CD4-positive, alpha-beta T cell treated with Interleukin-6 for 4 hours (primary cell): ENCODE measurements at places on chromosomes 11 and 22.

DNA sequence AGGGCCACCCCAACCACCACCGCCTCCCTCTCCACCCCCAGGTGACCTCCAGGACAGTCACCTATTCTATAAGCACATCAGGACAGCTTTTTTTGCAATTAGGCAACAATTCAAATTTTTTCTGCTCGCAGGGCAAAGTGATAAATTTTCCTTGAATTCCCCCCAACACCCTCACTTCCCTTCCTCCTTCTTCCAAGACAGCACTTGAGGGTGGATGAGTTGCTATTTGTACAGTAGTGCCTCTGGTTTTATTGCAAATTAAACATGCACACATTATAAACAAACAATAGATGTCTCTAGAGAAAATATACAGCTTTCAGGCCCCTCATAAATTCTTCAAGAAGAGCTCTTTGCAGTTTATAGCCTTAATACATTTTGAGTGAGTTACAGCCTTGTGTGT lies 80.9 kb upstream of the USP47 start:
- DNase-seq: no peak

DNA sequence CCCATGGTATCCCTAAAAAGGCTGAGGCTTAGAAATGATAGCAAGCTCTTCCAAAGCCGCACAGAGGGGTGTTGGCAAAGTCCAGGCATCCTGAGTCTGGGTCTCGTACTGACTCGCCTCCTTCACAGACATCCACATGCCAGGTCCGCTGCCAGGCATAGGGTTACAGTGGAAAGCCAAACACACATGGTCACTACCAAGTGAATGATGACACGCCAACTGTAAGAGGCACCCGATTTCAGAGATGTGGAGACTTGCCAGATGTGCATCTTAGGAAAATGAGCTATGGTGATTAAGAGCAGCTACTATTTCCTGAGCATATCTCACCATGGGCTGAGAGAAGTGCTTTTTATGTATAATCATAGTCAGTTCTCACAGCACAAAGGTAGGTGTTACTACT lies 314.9 kb downstream of the MIAT start:
- DNase-seq: no peak

- DNase-seq: no peak
Observed at GRCh38 chr11:30314625-30315024, 8.3 kb upstream of the ARL14EP start.

- DNase-seq: no peak
Observed at GRCh38 chr11:129119036-129119435, 73.1 kb downstream of the ARHGAP32 start.

DNA sequence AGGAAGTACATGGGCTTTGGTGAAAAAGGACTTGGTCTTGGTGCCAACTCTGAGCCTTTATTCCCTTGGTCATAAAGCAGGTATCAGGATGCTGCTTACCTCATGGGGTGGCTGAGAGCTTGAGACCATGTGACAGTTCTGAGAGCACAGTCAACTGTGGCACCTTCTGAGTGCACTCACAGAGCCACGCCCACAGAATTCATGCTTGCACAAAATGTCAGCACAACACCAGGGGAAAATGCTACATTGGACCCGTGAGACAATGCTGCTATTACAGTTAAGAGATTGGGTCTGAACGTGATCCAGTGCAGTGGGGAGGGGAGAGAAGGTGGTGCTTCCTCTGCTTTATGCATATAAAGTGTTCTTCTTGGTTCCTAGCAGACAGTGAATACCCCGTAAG lies 79.5 kb upstream of the SPON1 start:
- DNase-seq: peak; percentile 6

DNA sequence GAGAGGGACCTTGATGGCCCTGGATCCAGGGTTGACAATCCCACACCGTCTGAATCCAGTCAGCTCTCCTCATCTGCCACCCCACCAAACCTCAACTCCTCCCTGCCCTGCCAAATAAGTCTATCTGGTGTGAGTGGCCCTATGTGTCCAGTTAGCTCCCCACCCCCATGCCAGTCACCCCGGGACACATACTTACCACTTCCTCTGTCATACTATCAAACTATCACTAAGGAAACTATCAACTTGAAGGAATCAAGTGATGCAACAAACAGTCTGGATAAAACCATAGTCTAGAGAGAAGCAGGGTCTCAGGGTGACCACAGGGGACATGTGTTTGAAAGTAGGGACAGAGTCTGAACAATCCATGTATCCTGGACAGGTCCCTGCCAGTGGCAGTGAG lies 13.2 kb upstream of the CSF2RB start:
- no peak for DNase-seq

DNA sequence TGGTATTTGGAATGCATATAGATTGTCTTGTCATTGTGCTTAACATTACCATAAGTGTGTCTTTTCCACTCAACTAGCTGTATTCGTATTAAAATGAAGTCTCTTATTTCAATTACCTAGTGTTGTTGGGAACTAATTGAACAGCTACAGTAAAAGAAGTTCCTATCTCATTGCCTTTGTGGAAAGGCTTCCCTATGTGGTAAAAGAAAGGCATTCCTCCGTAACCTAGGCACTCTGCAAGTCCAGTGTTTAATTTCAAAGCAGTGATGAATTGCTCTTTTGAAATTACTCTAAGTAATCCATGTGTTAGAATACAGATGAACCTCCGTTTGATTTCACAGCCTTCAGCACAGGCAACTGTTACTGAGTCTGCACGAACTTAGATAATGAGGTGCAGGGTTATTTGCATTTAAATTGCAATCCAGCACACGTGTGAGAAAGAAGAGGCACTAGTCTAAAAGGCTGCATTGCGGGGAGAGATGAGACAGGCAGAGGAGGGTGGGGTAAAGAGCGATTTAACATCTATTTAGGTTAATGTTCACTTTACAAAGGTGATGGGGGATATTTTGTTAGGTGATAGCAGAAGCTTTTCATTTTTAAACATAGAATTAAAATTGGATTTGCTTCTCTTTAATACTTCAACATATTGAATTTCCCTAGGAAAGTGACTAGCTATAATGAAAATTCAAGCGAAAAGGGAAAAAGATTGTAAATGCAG lies 25.0 kb upstream of the CRTAM start:
- DNase-seq: no peak

DNA sequence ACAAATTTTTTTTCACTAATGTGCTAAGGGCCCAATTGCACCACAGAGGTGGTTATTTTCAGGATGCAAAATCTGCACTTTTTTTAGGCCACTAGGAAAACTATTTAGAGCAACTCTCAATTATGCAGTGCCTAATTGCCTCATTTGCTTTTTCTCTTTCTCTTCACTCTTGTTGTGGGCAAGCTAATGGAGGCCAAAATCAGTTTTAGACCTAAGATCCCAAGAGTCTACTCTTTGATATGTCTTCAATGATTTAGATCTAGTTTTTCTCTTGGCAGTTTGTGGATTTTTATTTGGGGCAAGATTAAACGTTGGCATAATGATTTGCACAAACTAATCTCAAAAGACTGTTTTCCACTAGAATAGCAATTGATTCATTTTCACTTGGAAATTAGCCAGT lies 1996.9 kb downstream of the LRRC4C start:
- DNase-seq: no peak

- peak; percentile 45 for DNase-seq
Observed at GRCh38 chr22:35631597-35631996, 14.5 kb upstream of the MB start.

DNA sequence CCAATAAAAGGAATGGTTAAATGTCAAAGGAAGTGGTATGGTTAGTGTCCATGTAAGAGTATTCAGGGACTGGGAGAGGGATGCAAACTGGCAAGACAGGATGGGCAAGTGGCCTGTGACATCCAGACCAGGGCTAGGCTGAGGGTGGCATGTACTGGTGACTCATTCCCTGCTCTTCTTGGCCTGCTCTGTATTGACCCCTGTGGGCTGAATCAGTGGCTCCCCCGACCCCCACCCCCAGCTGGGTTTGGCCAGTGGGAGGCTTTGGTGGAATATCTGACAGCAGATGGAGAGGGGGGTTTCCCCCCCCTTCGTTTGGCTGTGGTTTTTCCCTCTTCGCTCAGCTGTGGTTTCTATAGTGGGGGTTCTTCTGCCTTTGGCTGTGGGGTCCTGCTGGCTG lies 87.7 kb downstream of the CSNK2A3 start:
- DNase-seq: no peak

- DNase-seq: no peak
Observed at GRCh38 chr11:128174465-128175291, 412.7 kb downstream of the ETS1 start.

GRCh38 chr11:83508804-83509203 lies 222.6 kb upstream of the CCDC90B start:
- DNase-seq: no peak

- no peak for DNase-seq
Observed at GRCh38 chr11:75078233-75078632, 18.4 kb downstream of the OR2AT4 start.

DNA sequence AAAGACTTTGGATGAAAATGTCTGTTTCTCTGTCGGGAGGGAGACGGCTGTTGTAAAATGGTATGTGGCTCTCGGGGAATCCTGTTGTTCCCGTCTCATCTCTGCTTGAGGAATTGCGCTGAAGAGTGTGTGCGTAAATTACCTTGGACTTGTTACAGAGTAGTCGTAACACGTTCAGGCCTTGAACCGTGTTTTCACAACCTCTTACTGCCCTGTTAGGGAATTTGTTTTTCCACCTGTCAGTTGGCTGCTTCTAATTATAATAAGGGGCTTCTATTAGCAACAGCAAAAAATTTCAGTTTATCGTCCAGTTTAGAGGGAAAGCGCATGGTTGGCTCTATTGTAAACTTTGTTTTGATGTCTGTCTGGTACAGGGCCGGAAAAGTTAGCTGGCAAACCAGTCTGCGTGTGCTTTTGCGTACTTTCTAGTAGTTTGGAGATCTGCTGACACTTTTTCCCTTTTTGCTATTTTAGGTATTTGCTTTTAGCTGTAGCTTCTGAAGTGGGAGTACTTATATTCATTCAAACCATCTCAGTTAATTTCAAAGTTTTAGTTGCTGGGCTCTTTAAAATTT lies 1.5 kb downstream of the HIPK3 start:
- peak; percentile 41 for DNase-seq

DNA sequence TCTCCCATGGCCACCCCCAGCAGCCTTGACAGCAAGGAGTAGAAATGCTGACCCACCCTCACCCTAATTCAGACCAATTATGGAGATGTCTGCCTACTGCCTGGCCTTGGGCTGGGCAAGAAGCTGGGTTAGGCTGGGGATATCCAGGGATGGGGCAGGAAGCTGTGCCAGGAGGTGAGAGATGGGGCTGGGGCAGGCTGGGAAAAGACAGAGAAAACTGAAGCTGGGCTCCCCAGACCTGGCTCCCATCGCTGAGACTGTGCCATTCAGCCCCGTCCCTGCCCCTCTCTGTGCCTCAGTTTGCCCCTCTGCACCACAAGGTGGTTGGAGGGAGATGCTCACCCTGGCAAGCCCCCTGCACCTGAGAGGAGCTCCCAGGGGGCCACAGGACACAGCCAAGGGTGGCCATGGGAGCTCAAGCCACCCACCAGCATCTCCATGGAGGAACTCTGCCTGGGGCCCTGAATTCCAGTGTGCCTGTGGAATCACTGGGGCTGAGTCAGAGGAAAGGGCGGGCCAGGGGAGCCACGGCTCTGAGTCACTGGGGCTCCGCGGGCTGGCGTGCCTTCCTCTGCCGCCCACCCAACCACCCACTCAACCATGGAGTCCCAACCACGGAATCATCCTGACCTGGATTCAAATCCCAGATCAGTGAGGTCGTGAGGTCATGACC lies 6.0 kb upstream of the CARD10 start:
- DNase-seq: no peak

GRCh38 chr11:66720223-66720898 lies 8.7 kb downstream of the SPTBN2 start:
- peak; percentile 33 for DNase-seq

DNA sequence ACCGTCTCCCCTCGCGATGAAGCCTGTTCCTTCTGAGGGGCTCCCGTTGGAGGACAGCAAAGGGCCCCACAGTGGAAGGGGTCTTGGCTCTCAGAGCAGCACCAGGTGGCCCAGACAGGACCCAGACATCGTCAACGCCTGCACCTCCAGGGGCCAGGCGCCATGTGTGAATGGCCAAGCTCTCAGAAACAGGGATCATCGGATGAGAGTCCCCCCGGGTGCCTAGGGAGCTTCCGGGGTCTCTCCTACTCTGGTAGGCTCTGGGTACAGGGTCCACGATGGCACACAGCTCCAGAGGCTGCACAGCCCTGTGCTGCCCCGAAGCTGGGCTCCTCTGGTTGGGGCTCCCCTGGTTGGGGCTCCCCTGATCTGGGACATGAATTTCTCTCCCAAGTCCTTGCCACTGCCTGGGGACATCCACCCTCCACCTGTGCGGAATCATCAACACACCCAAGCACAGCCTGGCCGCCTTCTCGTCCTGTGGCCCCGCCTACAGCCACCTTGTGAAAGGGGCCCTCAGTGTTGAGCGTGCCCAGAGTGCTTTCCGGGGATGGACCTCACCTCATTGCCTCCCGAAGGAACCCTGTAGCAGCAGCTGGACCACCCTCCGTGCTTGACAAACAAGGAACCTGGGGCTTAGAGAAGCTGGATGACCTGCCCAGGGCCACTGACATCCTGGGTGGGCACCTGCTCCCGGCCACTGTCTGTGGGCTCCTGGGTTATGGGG lies 929.0 kb downstream of the BRD1 start:
- no peak for DNase-seq

DNA sequence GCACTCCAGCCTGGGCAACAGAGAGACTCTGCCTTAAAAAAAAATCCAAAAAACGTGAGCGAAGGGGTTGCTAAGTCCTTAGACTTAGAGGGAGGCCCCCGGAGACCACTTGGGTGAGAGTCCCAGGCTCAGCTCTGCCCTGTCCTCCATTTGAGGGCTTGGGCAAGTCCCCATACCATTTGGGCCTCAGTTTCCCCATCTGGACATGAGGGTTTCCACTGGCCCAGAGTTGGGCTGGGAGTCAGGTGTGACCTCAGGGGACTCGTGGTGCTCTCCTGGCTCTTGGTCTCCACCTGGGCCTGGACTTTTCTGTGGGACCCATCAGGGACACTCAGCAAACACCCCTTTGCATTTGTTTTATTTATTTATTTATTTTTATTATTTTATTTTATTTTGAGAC lies 35.2 kb upstream of the CSNK1E start:
- DNase-seq: no peak

- peak; percentile 55 for DNase-seq
Observed at GRCh38 chr11:44632466-44633123, 67.1 kb downstream of the CD82 start.

- no peak for DNase-seq
Observed at GRCh38 chr11:303363-303762, 4.0 kb upstream of the IFITM5 start.

DNA sequence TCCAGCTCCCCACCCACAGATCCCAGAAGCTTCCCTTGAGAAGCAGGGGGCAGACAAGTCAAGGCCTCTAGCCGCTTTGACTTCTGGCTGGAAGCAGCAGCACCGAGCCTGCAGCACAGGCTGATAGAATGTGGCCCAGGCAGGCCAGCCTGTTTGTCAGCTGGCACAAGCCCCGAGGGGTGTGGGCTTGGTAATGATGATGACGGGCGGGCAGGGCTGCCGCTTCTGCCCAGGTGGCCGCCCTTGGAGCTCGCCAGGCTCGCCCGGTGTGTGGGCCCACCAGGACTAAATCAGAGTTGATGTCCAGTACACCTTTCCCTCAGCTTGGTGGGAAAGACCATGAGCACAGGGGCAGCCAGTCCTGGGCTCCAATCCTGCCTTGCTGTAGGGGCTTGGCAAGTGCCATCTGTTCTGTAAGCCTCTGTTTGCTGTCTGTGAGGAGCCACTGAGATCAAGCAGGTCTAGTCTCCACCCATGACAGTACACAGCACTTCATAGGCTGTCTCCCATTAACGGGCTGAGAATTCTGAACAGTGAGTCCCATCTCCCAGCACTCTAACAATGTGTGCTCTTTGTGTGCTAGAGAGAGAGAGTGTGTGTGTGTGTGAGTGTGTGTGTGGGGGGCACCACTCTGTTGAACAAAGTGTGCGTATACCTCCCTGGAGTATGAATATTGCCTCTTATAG lies 26.8 kb downstream of the MICAL2 start:
- no peak for DNase-seq
